ENCODE measurements at places on chromosomes 2 and 18.

DNA sequence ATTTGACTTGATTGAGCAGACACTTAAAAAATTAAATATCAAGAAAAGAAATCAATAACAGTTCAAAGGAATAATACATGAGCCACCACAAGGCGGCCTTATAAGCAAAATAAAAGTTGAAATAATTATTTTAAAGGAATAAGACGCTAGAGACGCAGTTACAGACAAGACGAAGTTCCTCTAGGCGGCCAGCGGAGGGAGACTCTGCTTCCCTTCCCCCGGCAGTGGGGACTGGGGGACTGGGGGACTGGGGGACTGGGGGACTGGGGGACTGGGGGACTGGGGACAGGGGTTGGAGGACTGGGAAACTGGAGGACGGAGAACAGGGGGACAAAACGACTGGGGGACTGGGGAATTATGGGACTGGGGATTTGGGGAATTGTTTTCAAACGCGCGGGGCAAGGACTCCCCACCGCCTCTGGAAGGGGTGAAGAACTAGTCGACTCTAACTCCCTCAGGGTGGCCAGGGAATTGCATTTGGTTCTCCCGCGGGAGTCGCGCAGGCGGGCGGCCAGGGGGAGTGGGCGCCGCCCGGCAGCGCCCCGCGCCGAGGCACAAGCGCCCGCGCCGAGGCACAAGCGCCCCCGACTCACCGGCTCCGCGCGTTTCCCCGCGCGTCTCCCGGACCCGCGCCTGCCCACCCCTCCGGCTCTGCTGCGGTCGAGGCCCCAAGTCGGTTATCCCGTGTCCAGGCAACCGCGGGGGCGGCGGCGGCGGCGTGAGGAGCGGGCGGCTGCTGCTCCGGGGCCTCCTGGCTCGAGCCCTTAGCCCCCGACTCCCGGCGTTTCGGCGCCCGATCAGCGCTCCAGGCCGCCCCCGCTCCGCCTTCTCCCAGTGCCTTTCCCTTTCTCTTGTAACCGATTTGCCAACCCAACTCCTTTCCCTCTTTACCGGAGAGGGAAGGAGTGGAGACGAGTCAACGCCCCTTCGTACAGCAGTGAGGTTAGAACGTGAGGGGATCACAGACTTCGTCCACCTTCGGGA lies at the start of gene CCDC178:
Gene CCDC178, minus strand, starts transcription at position 662 of the 984 bp plus-strand sequence. CDS start 28,633 bp downstream, outside the sequence.
- DNase-seq, result no peak

DNA sequence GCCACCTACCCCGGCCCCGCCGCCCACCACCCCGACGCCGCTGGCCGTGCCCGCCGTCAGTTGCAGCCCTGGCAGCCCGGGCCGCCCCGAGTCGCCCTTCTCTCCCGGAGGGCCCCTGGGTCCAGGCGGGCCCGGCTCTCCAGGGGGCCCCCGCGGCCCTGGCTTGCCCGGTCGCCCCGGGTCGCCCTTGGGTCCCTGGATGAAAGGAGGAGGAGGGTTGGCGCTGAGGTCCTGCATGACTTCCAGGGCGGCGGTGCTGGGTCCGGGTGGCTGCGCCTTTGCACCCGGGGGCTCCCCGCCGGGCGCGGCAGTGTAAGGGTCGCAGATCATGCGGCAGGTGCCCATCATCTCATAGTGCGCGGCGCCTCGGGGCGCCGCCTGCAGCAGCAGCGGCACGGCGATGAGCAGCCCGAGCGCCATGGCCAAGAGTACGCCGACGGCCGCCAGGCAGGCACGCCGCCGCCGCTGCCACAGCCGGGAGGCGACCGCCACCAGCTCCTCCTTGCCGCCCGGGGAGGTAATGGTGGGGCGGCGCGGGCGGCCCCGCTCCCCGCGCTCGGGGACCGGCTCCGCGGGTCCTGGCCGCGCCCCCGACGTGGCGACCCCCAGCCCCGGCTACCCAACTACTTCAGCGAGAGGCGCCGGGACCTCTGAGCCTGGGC lies 570 bp downstream of the C1QL2 start:
- no peak for DNase-seq

DNA sequence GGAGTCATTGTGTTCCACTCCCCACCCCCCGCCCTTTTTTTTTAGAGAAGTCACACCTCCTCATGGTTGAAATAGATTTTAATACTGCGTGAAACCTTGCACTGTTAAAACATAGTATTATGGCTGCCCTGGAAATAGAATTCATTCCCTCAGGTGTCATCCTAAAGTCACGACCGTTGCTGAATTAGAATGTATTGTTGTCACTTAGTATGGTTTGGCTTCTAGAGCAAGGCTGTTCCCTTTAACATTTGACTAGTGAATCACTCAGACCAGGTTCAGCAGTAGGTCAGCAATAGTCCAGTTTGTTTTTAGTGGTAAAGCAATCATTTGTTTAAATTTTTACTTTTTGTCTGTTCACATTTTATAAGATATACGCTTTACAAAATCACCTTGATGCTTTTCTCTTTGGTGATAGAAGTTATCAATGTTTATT lies 1.2 kb downstream of the BABAM2 start:
- no peak for DNase-seq

DNA sequence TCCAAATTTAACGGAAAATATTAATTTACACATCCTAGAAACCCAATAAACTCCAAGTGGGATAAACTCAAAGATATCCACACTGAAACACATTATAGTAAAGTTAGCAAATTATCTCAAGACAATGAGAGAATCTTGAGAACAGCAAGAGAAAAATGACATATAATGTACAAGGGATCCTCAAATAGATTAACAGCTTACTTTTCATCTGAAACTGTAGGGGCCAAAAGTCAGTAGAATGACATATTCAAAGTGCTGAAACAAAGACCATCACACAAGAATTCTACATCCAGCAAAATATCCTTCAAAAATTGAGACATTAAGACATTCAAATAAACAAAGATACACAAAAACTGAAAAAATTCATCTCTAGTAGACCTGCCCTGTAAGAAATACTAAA lies 18.7 kb upstream of the METTL21A start:
- no peak for DNase-seq

- DNase-seq, result no peak
Measured at GRCh38 chr2:137493261-137493660, 471.0 kb upstream of the HNMT start.

DNA sequence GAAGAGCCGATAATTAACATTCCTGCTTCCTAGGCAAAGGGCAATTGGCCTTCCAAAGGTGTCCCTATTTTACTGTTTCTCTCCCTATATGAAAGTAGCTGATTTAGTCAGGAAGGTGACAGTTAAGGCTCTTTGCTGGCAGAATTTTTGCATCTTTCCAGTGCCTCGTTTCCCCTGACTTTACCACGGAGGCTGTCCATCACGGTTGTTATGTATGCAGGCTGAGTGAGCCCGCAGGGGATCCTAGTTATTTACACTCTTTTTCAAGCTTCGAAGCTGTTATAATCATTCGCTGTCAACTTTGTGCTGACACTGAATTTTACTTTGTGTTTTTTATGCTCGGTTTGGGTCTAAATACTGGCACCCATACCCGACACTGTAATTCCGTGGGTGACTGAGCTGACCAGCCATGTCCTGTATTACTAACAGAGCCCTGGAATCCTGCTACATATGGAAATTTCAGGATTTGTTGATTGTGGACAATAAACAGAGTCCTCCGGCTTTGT lies 713.8 kb upstream of the FANCL start:
- DNase-seq, result no peak

DNA sequence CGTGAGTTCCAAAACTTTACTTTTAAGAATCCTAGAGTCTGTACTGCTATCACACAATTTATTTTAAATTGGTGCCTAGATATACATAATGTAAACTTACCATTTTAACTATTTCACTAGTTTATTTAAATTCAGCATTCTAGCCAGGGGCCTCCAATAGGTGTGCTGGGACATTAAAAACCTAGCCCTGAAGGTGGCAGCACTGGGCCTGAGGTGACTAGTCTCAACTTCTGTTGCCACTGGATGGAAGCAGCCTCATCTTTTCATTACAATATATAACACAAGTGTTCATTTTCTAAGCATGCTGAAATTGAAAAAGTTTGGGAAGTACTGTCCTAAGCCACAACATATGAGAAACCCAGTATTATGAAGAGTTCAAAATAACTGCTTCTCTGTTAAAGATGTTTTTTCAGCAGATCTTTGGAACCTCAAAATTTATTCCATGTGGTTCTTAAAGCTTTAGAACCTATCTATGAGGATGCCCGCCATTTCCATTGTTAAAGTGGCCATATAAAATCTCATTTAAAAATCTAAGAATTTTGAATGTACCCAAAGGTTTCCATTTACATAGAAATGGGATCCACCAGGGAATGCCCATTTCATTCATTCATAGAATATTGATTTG lies 2.9 kb upstream of the RBBP8 start:
- peak; percentile 43 for DNase-seq

- no peak for DNase-seq
Measured at GRCh38 chr2:194725169-194725568, 931.9 kb upstream of the SLC39A10 start.

DNA sequence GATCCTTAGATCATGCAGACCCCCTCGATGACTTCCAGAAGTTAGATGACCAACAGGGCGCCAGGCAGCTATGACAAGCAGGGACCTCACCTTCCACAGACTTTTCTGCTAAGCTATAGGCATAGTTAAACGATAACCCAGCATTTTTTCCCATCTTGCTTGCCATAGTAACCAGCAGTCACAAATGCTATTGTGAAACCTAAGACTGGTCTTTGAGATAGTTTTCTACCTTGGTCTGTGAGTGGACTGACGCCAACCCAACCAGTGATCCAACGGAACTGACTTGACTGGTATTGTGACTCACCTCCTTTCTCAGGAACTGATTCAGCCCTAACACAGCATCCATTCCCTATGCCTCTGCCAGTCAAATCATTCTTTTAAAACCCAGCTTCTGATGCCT lies 361.2 kb downstream of the LRRTM4 start:
- no peak for DNase-seq

DNA sequence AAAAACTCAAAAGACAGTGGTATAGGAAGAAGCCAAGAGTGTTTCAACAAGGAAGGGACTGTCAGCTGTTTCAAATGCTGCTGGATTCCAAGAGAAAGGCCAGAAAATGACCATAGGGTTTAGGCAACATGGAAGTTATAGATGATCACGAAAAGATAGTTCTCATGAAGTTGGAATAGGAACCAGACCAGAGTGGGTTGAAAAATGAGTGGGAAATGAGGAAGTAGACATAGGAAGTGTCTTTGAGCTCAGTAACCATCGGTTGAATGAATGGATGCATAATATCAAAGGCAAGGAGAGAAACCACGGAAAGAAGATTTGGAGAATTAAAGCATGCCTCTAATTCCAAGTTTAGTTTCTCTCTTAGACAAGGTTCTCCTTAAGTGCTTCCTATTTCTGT lies 1.3 kb downstream of the NCAPH start:
- DNase-seq, result no peak

- no peak for DNase-seq
Measured at GRCh38 chr2:203583084-203583695, 48.1 kb upstream of the RAPH1 start.

DNA sequence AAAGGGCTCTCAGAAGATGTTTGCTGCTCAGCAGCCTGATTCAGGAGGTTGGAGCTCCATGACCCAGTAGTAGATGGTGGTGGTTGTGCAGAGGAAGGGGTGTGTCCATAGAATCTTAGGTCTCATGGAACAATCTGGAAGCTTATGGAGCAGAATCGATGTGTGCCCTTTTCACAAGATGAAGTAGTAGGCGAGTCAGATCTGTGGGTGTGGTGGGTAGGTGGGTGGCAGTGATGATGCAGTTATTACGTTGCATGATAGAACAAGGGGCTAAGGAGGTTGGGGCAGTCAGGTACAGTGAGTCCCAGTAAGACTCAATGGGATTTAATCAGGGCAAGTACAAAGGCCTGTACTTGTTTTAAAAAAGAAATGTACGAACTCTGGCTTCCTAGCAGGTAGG lies 9.1 kb downstream of the TET3 start:
- DNase-seq, result no peak

- no peak for DNase-seq
Measured at GRCh38 chr2:22947741-22948140, 437.2 kb upstream of the KLHL29 start.

GRCh38 chr2:194867328-194867727 lies 789.7 kb upstream of the SLC39A10 start:
- DNase-seq, result no peak

DNA sequence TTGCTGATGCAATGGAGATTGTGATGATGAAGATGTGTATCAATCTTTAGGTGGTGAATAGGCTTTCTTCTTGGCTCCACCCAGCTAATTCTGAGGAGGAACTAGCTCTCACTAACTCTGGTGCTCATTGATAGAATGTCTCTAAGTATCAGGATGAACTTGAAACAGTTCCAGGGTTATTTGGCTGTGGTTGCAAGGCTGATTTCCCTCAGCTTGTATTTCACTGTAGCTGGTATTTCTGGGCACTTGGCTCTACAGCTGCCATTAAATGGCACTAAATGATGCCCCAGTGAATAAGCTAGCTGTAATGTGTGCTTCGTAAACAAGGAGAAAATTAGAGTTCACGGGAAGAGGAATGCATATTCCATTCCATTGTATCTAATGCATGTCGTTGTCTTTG lies 241.2 kb downstream of the RPIA start:
- no peak for DNase-seq

GRCh38 chr2:18630101-18630500 lies 40.7 kb upstream of the NT5C1B start:
- DNase-seq, result no peak

- no peak for DNase-seq
Measured at GRCh38 chr2:215764441-215765048, 248.8 kb downstream of the MREG start.

GRCh38 chr18:37538526-37539205 lies 26.9 kb downstream of the CELF4 start:
- no peak for DNase-seq
